ENCODE measurements at places on chromosomes 3 and 15.
A peak's percentile ranks its signal among the peaks of the same experiment; 100 is the strongest.

DNA sequence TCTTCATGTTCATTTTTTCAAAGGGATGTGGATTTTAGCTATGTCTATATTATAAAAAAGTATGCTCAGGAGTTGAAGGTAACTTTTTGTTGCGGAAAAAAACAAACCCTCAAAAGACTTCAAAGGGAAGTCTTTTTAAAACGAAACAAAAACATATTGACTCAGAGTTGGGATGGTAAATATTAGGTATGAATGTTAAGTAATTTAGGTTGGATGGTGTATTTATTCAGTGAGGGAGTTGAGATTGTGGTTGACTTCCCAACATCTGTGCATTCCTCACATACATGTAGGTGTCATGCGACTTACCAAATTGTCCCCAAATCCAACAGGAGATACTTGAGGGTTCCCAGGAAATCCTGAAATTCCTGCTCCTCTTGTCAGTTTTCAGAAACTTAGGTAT, 32.7 kb upstream of the PLSCR5 start:
- no peak for DNase-seq

DNA sequence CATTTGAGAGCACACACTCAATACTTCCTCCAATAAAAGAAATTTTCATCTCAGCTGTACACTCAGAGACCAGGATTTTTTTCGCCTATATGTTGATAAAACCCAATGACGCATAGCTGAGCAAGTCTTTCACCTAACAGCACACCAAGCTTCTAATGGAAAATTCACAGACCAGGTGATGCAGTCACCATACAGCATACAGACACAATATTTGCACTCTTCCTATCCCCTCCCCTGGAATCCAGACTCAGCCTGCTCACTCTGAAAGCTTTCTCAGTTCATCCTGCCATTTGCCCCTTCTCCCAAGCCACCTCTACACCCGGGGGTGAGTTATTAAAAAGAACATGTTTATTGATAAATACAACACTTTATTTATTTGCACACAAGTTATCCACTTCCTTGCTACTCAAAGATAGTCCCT, 1.7 kb downstream of the TBC1D5 start:
- DNase-seq, result no peak

DNA sequence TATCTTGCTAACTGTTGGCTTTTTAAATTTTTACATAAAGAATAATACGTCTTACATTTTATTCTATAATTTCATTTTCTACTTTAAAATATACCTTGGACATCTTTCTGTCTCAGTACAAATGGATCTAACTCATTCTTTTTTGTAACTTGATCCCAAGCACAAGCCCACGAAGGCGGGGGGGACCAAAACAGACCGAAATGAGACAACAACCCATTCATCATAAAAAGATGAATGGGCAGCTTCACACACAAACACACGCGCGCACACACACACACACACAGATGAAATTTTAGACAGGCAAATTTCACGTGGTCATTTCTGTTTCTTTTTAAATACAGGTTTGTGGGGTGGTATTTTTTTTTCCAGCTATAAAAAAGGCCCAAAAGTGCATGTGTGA, 271.3 kb upstream of the TOPAZ1 start:
- DNase-seq, result no peak

DNA sequence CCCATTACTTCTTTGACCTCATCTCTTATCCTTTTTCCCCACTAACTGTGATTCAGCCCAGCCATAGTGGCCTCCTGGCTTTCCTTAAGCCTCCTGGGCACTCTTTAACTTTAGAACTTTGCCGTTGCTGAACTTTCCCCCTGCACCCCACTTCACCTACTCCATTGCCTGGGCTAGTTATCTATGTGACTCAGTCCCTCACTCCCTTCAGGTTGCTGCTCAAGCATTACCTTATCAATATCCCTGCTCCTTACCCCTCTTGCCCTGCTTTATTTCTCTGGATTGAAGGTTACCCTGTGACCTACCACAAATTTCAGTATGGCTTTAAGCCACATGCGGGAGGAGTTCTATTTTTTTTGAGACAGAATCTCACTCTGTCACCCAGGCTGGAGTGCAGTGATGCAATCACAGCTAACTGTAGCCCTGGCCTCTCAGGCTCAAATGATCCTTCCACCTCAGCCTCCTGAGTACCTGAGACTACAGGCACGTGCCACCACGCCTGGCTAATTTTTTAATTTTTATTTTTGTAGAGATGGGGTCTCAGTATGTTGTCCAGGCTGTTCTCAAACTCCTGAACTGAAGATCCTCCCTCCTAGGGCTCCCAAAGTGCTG, 3.4 kb downstream of the MON1A start:
- no peak for DNase-seq

- no peak for DNase-seq
Measured at GRCh38 chr3:61117045-61117898, 134.0 kb downstream of the FHIT start.

- DNase-seq, result no peak
Measured at GRCh38 chr15:84764989-84765388, 16.6 kb downstream of the ZNF592 start.

- DNase-seq, result no peak
Measured at GRCh38 chr3:190224456-190224855, 97.8 kb downstream of the CLDN1 start.

GRCh38 chr3:63768888-63769287, 50.2 kb upstream of the C3orf49 start:
- DNase-seq, result no peak

DNA sequence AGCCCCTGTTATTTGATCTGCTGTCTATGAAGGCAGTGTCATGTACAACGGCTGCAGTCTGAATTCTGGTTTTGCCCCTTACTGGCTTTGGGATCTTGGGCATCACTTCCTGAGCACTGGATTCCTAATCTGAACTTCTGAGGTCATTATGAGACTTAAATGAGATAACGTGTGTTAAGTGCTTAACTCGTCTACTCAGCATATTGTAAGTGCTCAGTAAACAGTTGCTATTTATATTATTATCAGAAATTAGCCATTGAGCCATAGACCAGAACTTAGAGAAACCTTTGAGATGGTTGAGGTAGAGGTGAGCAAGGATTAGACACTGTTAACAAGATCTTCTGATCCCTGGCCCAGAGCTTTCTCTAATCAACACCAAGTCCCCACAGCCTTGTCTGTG, 284.1 kb upstream of the ONECUT1 start:
- DNase-seq, result no peak

DNA sequence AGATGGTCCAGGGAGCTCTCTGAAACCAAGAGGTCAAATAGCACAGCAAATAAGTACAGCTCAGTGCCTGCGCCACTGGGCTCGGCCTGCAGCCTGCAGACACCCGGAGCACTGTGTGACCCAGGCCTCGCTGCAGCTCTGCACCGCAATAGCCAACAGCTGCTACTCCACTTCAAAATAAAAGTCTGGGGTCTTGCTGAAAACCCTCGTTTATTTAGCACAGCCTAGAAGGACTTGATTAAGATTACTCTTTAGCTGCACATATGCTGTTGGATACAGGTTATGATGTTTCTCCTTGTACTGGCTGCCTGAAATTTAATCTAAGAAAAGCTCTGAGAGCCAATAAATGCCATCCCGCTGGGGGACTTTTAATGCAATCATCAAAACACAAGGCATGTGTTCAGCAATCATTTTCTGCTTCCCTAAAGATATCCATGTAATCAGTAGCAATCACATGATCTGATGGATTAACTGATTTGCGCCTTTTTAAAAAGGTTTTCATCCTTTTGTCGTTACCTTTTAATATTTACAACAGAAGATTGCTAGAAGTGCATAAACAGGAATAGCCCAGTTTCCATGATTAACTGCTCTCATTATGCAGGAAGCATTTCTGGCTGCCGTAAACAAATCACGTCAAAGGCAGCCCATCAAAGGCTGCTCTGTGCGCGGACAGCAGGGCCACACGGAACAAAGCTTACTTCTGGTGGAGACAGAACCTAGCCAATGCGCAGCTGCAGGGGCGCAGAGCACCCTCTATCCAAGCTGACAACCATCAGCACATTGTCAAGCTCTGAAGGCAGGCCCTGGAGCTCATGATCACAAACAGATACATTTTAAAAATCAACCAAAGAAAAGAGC, 58.8 kb downstream of the CLASP2 start:
- DNase-seq, result peak; percentile 80

DNA sequence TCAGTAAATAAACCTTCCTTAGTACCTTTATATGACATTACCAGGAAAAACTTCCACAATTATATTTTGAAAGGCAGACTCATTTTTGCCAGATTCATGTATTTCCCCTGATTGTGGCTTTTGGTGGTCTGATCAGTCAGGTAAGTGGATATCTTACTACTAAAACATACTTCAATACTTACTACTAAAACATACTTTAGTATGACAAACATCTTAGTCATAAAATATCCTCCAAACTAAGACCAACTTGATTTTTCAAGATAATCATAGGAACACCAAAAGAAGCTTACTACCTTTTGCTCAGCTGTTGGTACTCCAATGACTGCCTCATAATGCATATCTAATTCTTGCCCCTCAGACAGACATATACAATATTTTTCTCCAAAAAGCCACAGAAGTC, 9.3 kb downstream of the TJP1 start:
- no peak for DNase-seq

DNA sequence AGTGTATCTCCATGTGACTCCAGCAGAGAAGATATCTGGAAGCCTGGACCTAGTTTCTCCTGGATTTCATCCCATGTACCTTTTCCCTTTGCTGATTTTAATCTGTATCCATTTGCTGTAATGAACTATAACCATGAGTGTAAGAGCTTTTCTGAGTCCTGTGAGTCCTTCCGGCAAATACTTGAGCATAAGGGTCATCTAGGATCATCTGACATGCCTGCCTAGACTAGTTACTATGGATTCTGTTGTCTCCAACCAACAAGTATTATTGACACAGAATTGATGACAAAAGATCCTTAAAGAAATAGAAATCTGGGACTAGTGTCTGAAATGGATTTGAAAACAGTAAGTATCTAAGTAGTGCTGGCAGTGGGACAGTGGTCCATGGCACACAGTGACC, 11.3 kb upstream of the UBE3A start:
- no peak for DNase-seq

DNA sequence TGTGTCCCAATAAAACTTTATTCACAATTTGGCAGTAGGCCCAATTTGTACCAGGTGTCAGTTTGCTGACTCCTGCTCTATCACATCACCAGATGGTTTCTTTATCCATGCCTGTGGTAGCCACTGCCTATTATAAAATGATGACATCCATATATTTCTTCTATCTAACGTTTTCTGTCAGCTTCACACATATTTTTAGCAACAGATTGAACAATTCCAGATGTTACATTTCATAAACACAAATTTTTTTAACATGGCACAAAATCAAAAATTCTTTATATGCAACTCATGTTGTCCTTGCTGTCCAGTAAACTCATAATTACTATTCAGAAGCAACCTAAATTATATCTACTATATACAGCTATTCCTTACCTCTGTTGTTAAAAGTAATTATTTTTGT, 1371.6 kb downstream of the NSUN3 start:
- DNase-seq, result no peak

GRCh38 chr3:20666091-20666490, 480.1 kb upstream of the SGO1 start:
- no peak for DNase-seq
